Hematopoietic multipotent progenitor cell (in vitro differentiated cells): ENCODE measurements at places on chromosomes 11 and 22.

- DNase-seq, result no peak
Measured at GRCh38 chr11:75135651-75136050, 15.3 kb upstream of the SLCO2B1 start.

DNA sequence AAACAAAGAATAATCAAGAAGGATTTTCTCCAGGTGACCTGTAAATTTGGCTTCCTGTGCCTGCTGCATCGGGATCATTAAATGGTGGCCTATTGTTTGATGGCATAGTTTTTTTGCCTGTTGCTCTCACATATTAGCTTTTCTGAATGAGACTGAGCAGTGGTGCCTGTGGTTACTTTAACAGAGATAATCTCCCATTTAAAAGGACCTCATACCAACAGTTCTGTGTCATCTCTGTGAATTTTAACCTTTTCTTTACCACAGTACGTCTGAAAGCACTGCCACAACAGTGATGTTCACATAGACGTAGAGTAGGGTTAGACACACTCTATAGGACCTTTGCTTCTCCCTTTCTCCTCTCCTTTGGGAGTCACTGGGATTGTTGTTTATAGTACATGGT lies 22.9 kb upstream of the RCE1 start:
- no peak for DNase-seq

DNA sequence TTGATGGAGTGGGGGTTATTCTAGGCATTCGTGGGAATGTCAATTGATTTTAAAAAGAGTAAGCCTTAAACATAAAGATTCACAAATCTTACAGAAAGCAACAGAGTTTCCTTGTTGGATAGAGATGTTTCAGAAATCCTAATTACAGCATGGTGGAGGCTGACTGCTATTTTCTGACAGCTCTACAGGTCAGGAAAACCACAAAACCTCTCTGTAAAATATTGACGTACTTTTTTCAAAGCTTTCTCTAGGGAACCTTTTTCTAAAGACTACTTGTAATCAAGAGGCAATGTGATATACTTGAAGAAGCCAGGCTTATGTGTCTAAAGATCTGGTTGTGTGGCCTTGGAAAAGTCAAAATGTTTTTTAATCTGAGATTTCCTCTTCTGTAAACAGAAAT lies 9.1 kb upstream of the OR8B8 start:
- peak; percentile 20 for DNase-seq

DNA sequence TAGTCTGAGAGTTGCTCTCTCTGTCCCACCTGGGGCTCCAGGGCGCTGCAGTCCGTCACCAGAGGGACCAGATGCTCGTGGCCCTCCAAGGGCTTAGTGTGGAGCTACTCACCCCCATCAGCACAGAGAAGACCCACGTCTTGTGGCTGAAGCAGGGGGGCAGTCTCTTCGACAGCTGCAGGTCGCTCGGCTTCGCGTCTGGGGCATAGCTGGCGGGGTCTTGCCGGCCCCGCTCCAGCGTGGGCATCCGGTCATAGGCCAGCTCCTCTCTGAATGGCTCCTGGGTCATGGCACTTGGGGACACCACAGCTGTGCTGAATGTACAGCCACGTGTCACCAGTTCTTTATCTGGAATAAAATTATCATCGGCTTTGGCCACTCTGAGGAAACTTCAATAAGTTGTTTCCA lies 608 bp downstream of the MLC1 start:
- no peak for DNase-seq

- peak; percentile 31 for DNase-seq
Measured at GRCh38 chr11:14500181-14500651, 605 bp upstream of the COPB1 start.

DNA sequence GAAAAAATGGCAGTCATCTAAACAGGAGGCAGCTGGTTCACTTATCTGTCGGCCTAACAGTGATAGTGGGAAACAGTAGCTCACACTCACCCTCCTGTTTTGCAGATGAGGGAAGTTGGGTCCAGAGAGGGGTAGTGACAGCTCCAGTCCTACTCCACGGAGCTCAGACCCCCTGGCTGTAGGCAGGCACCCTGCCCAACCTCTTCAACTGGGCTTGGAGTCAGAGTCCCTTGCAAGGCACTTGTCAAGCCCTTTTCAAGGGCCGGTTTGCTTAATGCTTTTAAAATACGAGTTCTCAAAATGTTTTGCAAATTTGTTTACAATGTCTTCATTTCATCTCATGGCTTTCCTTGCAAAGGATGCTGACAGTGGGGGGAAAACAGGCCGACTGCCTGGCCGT lies 75.1 kb downstream of the BMAL1 start:
- no peak for DNase-seq

DNA sequence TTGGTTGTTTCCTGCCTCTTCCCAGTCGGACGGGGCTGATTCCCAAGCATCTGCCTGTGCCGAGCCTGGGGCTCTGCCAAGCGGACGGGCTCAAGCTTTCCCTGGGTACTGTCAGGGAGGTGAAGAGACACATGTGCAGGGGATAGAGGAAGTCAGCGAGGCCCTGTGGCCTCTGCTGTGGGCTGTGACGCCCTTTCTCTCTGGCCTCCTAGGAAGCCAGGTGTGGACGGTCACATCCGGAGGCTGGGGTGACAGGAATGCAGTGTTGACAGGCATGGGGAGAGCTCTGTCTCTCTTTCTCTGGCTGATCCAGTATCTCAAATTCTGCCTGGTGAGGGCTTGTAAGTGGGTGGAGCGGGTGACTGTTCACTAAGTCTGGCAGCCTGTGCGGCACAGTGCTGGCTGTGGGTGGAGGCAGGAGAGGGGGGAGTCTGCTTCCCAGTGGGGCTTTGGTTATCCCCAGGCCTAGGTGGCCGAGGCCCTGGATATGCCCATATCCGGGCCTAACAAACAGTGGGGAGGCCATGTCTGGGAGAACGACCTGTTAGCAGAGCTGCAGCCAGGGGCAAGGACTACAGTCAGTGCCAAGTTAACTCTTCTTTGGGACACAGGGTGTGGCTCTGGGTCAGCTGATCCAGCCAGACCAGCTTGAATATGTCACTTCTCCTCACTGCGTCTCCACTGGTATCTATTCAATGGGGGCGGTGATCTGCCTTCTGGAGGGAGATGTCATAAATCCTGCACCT lies 1.9 kb downstream of the KCTD17 start:
- no peak for DNase-seq
